ENCODE measurements at places on chromosomes 12 and 14. TPM values are rescaled to one million over a fixed set of nuclear protein-coding genes. Genes with fewer than 3 reads are reported as not detected.

Gene PTPRR
- total RNA-seq: not detected

GRCh38 chr12:103877288-103877687 lies 36.3 kb upstream of the NT5DC3 start:
- DNase-seq: no peak

Gene MYO1A
- total RNA-seq: not detected

DNA sequence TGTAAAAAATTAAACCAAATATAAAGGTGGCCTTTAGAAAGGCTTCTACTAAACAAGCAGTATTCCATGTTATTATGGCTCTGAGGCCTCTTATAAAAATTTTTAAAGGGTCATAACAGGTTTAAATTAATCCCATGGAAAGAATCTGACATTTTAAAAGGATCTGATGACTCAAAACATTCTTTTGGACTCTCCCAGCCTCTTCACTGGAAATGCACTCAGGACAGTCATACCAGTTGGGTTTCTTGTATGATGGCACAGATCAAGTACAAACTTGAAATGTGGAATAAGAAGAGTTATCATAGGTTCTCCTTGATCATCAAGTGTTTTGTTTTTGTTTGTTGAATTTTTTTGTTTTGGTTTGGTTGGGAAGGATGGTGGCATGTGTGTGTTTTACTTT lies 50.8 kb downstream of the PPP2R5E start:
- DNase-seq: peak; percentile 12

DNA sequence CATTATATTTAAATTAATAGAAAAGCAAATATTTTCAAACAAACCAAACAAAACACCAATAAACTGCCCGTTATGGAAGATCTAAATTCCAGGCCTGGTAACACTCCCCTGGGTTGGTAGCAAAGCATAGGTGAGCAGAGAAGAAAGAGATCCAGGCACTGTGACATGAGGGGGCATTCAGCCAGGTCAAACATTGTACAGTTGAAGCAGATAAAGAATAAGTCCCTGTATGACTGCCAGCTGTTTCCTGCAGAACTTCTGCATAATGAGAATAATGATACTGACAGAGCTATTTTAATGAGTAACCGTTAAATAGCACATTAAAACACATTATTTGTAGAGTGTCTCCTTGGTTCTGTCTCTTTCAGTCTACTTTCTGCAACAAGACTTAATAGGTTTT lies 35.4 kb downstream of the SLC38A1 start:
- peak; percentile 61 for DNase-seq

Gene CABP1
- total RNA-seq: not detected

Data from dermis blood vessel endothelial cell (primary cell).